ENCODE measurements at places on chromosomes 6 and 20.

DNA sequence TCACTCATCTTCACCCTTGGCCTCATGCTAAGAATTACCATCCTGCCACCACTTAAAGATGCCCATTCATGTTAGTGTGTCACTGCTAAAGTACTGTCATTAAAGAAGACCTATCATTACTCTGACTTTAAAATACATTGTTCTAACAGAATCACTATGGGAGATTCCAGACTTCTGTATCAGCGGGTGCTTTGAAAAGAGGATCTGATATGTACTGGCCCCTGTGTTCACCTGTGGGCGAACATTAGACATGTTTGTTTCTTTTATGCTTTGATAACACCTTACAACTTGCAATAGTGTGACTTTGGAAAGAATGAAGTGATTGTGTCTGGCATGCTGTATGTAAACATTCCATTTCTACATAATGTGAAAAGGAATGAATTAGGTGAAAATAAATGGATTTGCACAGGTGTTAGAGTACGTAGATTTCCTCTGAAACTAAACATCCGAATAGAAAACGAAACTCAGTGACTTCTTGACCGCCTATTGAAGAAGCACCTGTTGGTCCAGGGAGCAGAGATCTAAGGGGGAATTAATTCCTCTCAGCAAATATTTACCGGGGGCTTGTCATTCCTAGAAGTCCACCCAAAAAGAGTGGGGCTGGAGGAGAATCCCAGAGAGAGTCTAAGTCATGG lies 132.3 kb downstream of the CARMIL1 start:
- DNase-seq: no peak

DNA sequence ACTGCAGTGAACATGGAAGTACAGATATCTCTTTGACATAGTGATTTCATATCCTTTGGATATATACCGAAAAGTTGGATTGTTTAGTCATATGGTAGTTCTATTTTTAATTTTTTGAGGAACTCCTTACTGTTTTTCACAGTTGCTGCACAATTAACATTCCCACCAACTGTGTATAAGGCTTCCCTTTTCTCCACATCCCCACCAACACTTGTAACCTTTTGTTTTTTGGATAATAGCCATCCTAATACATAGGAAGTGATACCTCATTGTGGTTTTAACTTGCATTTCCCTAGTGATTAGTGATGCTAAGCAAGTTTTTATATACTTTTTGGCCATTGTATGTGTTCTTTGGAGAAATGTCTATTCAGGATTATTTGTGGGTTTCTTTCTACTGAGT lies 45.1 kb upstream of the TENT5A start:
- no peak for DNase-seq

- no peak for DNase-seq
These were observed 508.0 kb downstream of the TBC1D32 start for GRCh38 chr6:120826253-120826652.

DNA sequence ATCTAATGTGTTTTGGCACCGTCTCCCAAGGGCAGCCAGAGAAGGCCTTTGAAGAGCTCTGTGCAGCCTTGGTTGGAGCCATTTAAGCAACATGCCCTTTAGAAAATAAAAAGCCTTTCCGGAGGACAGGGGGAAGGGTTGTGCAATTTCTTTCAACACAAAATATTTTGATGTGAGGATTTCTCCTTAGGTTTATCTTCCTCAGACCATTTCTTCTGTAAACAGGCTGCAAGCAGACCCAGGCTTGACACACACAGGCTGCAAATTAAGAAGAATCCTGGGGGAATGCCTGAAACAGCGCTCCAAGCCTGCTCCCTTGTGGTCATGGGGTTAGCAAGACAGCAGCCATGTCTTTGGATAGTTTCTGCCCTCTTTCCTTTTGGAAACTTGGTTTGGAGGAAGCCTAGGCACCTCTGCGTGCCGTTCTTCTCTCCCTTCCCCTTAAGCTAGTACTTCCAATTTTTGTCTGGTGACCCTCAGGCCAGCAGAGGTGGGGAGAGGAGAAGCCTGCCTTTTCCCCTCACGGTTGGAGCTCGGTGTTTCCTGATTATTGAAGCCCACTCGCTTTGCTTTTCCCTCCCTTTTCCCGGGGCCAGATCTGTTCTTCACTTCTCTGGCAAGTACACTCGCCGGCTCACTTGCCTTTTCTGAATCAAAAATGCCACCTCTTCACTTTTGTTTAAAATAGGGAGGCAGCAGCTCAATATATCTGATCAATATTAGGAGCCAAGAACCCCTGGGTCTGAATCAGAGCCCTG lies 39.6 kb upstream of the NOX3 start:
- DNase-seq: peak; percentile 4

- no peak for DNase-seq
These were observed 460.9 kb upstream of the SULF2 start for GRCh38 chr20:48246061-48246790.

GRCh38 chr6:117194978-117195377 lies 70.4 kb upstream of the VGLL2 start:
- no peak for DNase-seq

DNA sequence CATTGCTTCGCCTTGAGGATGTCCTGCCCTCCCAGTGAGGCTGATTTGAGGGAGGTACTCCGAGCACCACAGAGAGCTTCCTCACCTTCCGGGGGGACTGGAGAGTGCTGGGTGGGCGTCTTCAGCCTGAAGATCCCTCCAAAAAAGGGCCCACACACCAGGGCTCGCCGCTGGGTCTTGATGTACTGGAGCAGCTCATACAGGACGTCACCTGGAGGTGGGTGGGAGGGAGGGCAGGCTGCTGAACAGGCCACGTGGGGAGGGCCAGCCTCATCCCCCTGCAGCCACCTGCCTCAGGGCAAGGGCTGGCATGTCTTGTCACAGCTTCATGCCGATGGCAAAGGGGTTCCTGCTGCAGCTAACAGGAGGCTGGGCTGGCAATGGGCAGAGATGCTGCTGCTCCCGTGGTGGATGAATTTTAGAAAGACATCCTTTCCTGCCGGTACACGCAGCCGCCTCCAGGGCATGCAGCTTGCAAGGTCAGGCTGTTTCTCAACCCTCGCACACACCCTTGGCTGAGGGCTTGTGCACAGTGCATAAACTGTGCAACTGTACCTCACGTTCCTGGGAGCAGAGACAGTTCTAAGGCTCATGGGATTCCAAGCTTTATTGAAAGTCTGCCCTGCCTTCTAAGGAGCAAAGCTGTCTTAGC lies 14.0 kb downstream of the ETV7 start:
- DNase-seq: no peak
